Kidney epithelial cell (primary cell): ENCODE measurements at places on chromosomes 1 and 21. TPM values are rescaled to one million over a fixed set of nuclear protein-coding genes. Genes with fewer than 3 reads are reported as not detected.

GRCh38 chr1:94549706-94550105, 8.1 kb upstream of the F3 start:
- no peak for DNase-seq

GNAT2 gene
- total RNA-seq, result not detected in 2 replicates

MSH4 gene
- 0.08 and 0.27 TPM in 2 replicates for total RNA-seq

- DNase-seq, result no peak
These were observed 96.8 kb upstream of the USP24 start for GRCh38 chr1:55311979-55312378.

GRCh38 chr1:94111879-94112278, 9.1 kb downstream of the ABCA4 start:
- no peak for DNase-seq

GRCh38 chr1:87728169-87728568, 399.5 kb downstream of the LMO4 start:
- DNase-seq, result no peak
